Natural killer cell (primary cell): ENCODE measurements at places on chromosomes 11 and 22.

DNA sequence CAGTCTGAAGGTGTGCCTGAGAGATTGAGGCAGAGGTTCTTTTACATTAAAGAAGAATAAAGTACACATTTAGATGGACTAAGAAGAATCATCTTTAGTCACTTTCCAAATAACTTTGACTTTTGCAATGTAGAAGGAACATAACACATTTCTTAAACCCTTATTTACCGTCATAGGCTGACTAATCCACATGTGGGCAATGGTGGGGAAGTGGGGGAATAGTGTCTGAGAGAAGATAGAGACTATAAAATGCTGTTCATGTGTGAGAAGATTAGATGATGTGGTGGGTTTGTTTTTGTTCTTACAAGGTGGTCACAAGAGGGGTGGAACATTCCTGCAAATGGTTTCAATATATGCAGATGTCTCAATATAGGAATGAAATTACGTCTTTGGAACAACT is 1.8 kb downstream of the MS4A4A start:
- no peak overlapping the region for H3K4me3 ChIP-seq
- no peak overlapping the region for H3K27ac ChIP-seq
- no peaks in the 10 kb centered on the region for H3K36me3 ChIP-seq
- H3K4me1 ChIP-seq = no peaks in the 10 kb centered on the region
- DNase-seq = no peak

GRCh38 chr22:28075358-28075981 is 156.4 kb upstream of the PITPNB start:
- H3K36me3 ChIP-seq = no peaks in the 10 kb centered on the region
- no peak overlapping the region for H3K4me3 ChIP-seq
- no peak overlapping the region for H3K27ac ChIP-seq
- no peak for DNase-seq

GRCh38 chr11:15159085-15159484 is 44.4 kb downstream of the INSC start:
- no peaks in the 10 kb centered on the region for H3K4me1 ChIP-seq
- DNase-seq = no peak
- no peak overlapping the region for H3K27ac ChIP-seq
- no peaks in the 10 kb centered on the region for H3K27me3 ChIP-seq
- no peaks in the 10 kb centered on the region for H3K36me3 ChIP-seq

DNA sequence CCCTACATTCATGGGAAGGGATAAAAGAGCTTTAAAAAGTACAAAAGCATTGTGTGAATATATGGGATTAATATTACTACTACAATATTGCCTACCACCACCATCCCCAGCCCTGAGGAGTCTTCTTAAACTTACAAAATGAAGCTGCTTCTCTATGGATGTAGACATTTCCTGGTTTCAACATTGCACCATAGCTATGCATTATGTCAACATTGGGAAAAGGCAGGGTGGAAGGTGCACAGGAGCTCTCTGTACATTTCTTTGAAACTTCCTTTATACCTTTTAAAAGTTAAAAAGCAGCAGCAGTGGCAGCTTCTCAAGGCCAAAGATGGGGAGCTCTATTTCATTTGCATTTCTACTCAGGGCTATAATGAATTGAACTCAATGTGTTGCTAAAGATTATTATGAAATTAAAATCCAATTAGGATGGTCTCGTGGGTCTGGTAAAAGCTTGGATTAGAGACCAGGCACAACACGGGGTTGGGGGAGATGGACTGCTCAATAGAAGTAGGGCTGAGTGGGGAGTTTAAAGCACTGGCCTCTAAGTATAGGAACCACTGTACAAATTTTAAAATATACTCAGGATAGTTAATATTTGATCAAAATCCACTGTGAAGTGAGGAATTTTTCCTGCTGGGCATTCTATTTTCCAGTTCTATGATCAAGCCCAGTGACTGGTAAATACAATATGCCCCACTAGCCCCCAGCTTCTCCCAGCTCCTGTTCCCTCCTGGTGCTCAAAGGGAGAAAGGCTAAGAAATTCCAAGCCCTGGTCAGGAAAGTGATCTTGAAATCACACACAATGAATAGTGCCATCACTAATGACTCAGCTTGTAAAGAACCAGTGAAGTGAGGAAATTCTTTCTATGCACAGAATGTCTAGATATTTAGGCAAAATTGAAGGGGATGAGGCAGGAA is 362.7 kb upstream of the CCDC90B start:
- no peaks in the 10 kb centered on the region for H3K27me3 ChIP-seq
- H3K27ac ChIP-seq = no peak overlapping the region
- no peaks in the 10 kb centered on the region for H3K4me1 ChIP-seq
- no peak for DNase-seq
- no peaks in the 10 kb centered on the region for H3K36me3 ChIP-seq

DNA sequence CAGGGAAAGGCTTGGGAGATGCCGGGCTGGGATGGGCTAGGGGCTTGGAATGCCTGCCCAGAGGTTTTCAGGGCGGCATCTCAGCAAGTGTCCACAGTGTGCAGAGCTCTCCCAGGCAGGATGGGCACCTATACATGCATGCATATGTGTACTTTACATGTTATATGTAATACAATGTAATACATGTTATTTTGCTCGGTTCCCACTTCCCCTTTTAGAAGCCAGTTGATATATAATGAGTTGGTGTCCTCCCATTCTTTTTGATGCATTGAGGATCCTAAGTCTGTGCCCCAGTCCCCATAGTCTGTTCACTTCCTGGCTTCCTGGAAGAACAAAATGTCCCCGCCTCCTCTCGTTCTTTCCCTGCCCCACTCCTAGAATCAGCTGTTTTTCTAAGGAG is 20.1 kb upstream of the EIF3D start:
- no peak for DNase-seq
- no peaks in the 10 kb centered on the region for H3K27me3 ChIP-seq
- H3K4me1 ChIP-seq = peaks cover 14% of the 10 kb centered on the region
- no peak overlapping the region for H3K4me3 ChIP-seq
- no peaks in the 10 kb centered on the region for H3K36me3 ChIP-seq
